ENCODE measurements at places on chromosomes 1 and 21.

DNA sequence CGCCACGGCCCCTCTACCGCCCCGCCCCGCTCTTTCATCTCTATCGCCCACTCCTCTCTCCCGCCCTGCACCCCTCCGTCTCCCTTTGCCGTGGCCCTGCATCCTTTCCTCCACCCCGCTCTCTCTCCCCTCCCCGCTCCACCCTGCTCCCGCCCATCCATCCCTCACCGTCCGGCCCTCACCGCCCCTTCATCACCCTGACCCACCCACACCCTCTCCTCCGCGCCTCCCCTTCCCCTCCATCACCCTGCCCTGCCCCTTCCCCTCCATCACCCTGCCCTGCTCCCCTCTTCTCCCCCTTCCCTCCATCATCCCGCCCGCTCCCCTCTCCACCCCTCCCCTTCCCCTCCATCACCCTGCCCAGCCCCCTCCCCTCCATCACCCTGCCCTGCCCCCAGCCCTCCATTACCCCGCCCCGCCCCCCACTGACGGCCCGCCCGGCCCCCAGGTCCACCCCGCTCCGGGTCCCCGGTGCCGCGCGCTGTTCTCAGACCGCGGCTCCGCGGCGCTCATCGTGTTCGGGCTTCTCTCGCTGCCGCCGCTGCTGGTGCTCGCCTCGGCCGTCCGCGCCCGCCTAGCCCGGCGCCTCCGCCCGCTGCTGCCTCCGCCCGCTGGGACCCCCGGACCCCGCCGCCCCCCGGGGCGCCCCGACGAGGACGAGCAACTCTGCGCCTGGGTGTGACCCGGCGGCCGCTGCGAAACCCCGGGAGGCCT lies 6.2 kb upstream of the ANKRD65 start:
- DNase-seq = no peak

DNA sequence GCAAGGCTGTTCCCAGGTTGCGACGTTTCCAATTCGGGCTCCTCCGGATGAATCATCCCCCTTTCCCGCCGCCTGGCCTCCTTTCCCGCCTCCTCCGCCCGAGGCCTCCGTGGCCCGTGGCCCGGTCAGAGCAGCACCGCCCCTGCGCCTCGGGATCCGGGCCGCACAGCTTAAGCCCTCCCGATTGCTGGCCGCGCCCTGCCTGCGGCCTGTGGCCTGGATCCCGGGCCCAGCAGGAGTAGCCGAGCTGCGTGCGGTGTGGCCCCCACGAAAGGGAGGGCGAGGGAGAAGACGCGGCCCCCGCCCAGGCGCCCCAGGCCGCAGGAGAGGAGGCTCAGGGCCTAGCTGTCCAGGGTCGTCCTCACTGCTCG lies 1.0 kb downstream of the TMEM200B start:
- DNase-seq = no peak

GRCh38 chr21:35084869-35085268 lies 35.8 kb upstream of the RUNX1 start:
- no peak for DNase-seq

- no peak for DNase-seq
These were observed 5.6 kb downstream of the CLDN19 start for GRCh38 chr1:42734201-42735035.

GRCh38 chr1:164641353-164641730 lies 82.4 kb downstream of the PBX1 start:
- DNase-seq = no peak

DNA sequence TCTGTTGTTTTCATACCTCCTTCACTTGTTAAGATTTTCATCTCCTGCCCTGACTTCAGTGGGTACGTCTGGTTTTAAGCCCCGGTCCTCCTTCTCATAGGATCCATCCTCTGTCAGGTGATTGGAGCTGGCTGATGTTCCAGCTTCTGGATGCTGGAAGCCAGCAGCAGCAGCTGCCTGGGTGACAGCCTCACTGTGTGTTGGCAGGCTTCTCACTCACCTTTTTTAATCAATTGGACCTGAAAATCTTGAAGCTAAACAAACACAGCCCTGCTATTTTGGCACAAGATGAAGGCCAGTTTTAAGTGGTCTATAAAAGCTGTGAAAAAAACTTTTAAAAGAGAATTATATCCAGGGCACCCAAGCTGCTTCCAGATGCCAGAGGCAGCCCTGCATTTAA lies 181.0 kb downstream of the DISC1 start:
- DNase-seq = no peak

GRCh38 chr1:97461782-97462181 lies 459.1 kb downstream of the DPYD start:
- no peak for DNase-seq

GRCh38 chr1:55500601-55501000 lies 285.4 kb upstream of the USP24 start:
- no peak for DNase-seq

DNA sequence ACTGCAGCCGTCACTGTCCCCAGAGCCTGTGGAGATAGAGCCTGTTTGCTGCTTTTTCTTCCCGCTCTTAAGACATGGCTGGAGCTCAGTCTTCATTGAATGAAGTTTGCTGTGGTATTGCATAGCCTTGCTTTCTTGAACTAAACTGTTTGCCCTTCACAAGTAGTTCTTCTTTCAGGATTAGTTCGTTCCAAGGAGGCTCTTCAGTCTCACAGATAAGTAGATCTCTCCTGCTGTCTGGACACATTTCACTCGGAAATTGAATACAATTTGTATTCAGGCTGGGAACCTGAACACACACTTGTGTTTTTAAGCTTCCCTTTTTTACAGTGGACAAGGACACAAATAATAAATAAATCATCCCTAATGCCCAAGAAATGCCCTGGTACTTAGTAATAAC lies 34.7 kb downstream of the IFNAR1 start:
- DNase-seq = no peak

- DNase-seq = no peak
These were observed 89.5 kb downstream of the NEK7 start for GRCh38 chr1:198246337-198246736.

- DNase-seq = no peak
These were observed 38.1 kb downstream of the NIBAN1 start for GRCh38 chr1:184935920-184936798.

GRCh38 chr1:24317956-24318614 lies 1.1 kb upstream of the GRHL3 start:
- no peak for DNase-seq

GRCh38 chr1:234469376-234469775 lies 9.6 kb downstream of the TARBP1 start:
- DNase-seq = no peak

DNA sequence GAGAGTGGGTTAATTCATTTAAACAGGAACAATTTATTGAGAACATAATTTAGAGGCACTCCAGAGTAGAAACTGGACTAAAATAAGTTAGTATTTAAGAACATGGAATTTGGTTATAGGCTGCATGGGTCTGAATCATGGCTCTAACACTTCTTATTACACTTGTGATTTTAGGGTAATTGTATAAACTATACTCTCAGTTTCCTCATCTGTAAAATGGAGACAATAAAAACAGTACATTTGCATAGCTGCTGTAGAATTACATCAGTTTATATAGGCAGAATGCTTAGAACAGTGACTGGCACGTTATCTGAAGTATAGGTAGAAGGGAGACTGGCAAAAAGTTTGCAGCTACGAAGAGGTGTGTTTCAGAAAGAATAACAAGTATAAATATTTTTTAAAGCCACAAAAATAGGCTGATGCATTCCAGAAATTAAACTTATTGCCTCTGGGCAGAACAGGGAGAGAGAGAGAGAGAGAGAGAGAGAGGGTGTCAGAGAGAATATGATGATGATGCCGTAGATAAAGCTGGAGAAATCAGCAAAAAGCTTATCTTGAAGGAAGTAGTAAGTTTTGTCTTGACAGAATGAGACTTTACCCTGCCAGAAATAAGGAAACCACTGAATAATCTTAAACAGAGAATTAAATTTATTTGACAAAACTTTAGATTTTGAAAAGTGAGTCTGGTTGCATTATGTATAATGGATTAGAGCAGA lies 8.1 kb upstream of the OR6K3 start:
- DNase-seq = no peak

DNA sequence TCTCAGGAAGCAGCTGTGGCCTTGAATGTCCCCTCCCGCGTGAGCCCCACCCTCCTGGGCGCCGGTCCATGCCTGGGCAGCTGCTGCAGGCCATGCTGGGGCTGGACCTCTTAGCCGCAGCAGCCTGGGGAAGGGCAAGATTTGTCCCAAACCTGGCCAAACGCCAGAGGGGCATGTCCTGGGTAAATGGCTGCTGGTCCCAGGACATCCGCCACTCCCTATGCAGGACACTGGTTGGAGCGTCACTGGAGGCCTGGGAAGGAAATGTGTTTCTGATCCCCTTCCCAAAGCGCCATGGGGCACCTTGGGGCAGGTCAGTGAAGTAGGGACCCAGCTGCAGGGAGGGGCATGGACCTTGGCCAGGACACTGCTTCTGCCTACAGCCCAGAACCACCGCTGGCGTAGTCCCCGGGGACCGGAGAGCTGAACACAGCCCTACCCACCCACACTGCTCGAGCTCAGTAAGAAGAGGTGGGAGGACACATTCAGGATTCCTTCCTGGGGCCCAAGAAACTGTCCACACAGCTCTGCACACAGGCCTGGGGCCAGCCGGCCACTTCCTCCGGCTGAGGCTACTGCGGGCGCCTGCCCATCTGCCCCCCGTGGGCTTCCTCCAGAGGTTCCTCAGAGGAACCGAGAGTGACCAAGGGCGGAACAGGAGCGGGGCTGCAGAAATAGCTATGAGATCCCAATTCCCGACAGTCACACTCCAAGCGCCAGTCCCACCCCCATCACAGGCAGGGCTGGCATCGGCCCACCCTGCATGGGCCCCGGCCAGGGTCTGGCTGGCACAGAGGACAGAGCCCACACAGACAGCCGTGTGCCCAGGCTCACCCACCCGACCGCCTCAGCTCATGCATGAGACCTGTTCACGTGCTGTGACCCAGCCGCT lies 10.8 kb upstream of the PLEKHG5 start:
- DNase-seq = no peak

DNA sequence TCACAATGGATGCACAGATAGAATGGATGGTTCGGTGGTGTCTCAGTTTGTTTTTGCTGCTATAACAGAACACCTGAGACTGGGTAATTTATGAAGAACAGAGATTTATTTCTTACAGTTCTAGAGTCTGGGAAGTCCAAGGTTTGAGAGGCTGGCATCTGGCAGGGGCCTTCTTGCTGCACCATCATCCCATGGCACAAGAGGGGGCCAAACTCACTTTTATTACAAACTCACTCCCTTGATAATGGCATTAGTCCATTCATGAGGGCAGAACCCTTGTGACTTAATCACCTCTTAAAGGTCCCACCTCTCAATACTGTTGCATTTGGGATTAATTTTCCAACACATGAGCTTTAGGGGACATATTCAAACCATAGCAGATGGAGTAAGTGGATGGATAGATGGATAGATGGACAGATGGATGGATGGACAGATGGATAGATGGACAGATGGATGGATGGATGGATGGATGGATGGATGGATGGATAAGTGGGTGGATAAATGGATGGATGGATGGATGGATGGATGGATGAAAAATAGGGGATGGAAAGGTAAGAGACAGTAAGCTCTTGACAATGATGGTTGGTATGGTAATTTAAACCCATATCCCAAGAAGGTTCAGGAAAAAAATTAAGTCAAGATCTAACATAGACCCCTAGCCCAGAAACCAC lies 16.5 kb downstream of the CAMK2N1 start:
- DNase-seq = no peak

GRCh38 chr1:174222166-174222949 lies 63.0 kb downstream of the RABGAP1L start:
- no peak for DNase-seq

DNA sequence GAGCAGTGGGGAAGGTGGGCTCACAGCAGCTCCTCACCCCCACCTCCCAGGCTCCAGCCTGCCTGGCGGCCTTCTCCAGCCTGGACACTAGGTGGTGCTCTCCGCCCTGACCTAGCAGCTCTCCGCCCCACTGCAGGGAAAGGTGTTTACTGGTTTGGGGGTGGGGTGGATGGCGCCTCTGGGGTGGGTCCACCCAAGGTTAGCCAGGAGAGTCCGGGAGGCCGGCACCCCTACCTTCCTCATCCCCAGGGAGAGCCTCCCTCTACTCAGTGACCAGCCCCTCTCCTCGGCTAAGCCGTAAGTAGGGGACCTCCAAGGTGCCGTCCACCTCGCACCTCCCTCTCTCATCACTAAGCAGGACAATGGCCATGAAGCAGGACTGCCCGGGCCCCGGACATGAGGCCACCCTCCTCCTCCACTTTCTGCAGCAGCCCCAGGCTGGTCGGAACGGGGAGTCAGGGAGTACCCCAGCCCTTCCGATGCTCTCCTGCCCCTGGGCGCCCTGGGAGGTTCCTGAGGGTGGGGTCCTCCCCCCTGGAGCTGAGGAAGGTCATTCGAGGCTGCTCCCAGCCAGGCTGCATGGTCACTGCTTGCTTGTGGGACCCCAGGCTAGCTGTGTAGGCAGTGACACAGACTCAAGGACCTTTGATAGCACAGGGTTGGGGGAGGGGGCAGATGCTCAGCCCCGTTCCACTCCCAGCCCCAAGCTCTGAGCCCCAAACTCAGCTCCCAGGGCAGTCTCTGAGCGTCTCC lies 101.4 kb upstream of the VAMP3 start:
- DNase-seq = peak; percentile 50

DNA sequence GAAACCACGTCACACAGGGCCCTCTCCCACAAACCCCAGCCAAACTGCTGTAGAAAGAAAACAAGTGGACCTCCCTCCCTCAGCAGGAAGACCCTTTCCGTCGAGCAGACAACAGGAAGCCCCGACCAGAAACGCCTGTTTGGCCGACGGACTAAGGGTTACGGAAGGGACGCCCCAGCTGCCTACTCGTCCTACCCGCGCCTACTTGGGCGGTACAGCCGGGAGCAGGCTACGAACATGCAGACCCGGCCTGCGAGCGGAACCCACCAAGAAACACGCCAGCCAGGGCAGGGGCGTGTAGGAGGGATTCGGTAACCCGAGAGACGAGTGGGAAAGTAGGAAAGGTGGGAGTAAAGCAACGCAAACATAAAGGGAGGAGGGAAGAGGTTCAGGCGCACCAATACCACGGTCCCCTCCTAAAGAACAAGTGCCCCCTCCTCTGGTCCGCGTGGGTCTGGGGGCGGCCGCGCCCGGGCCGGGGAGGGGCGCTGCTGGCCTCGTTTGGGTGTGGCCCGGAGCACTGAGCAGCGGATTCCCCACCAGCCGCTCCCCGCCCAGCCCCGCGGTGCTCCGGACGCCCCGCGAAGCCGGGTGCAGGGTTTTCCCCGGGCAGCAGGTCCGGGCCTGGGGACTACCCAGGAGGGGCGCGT lies 450 bp downstream of the S100A10 start:
- no peak for DNase-seq

DNA sequence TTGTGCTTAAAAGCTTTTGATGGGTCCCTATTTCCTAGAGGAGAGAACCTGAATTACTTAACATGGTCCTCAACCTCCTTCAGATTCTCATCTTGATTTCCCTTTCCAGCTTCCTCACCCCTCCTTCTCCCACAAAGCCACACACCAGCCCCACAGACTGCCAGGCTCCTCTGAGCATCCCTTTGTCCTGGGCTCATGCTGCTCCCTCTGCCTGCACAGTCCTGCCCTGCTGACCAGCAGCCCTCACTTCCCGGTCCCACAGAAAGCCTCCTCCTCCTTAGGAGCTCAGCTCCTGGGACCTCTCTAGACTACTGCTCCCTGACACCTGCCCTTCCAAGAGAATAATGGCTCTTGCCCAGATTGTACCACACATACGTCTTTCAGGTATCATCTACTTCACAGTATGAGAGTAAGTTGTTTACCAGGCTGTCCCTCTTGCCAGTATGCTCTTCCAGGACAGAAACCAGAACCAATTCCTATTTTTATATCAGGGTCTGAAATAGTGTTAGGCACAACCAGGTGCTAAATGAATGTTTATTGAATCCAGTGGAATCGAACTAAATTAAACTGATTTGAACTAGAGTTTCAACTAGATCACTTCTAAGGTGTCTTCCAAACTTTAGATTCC lies 373.4 kb downstream of the LMX1A start:
- DNase-seq = no peak

- no peak for DNase-seq
These were observed 23.3 kb downstream of the PLEKHM2 start for GRCh38 chr1:15707239-15707925.
